Small intestine (tissue), 16 donors: ENCODE measurements at places on chromosomes 6 and 20. TPM values are rescaled to one million over a fixed set of nuclear protein-coding genes. Genes with fewer than 3 reads are reported as not detected.

DNA sequence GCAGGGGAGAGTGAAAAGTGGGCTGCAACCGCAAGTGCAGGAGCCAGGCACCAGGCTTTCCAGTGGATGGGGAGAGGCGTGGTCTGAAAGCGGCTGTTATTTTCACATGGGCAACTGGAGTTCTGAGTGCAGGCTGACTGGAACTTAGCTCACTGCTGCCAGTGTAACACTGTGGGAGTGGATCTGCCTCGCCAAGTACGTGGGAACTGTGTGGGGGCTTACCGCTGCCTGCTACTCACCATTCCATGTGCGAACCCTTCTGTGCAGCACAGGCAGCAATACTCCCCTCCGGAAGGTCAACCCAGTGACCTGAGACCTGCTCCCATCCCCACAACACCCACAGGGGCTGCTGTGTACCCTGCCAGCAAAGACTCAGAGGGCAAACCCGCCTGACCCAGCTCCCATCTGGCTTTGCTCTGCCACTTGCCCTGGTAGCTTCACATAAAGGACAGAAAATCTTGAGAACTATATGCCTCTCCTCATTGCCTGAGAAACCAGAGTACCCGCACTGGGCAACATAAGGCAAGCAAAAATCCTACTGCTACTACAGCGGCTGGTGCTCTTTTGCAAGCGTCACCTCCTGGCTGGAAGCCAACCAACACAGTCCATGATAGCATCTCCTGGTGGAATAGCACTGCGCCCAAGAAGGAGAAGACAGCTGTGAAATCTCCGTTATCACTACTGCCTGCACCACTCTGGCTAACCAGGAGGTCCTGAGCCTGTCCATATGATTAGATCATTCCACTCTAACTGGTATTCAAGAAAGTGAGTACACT is 54.4 kb upstream of the SIRPG start:
- no peak for DNase-seq
- H3K27me3 ChIP-seq = no peaks in the 10 kb centered on the region
- no peaks in the 10 kb centered on the region for H3K4me1 ChIP-seq
- no peak overlapping the region for H3K27ac ChIP-seq
- no peaks in the 10 kb centered on the region for H3K36me3 ChIP-seq

HSD17B8 gene
- 30.9 TPM for polyA plus RNA-seq

- no peak for DNase-seq
- no peak overlapping the region for H3K4me3 ChIP-seq
- H3K27me3 ChIP-seq = no peaks in the 10 kb centered on the region
- H3K36me3 ChIP-seq = no peaks in the 10 kb centered on the region
- no peak overlapping the region for H3K27ac ChIP-seq
Observed at GRCh38 chr6:11804135-11804534, 25.5 kb upstream of the ADTRP start.

DNA sequence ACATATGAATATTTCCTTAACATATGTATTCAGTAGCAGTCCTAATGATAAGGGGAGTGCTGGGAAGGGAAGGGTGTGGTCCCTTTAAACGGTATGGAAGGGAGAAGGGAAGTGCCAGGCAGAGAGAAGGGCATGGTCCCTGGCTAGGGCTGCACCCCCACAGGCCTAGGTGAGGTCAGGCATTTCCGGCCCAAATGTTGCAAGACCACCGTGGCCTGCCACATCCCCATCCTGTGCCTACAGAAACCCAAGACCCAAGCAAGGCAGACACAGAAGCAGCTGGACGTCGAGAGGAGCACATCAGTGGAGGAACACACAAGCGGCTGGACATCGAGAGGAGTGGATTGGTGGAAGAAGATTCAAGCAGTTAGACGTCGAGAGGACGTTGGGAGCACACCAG is 5.9 kb downstream of the RRAGD start:
- H3K4me3 ChIP-seq = no peak overlapping the region
- H3K27ac ChIP-seq = no peak overlapping the region
- H3K36me3 ChIP-seq = no peaks in the 10 kb centered on the region
- no peaks in the 10 kb centered on the region for H3K27me3 ChIP-seq

DNA sequence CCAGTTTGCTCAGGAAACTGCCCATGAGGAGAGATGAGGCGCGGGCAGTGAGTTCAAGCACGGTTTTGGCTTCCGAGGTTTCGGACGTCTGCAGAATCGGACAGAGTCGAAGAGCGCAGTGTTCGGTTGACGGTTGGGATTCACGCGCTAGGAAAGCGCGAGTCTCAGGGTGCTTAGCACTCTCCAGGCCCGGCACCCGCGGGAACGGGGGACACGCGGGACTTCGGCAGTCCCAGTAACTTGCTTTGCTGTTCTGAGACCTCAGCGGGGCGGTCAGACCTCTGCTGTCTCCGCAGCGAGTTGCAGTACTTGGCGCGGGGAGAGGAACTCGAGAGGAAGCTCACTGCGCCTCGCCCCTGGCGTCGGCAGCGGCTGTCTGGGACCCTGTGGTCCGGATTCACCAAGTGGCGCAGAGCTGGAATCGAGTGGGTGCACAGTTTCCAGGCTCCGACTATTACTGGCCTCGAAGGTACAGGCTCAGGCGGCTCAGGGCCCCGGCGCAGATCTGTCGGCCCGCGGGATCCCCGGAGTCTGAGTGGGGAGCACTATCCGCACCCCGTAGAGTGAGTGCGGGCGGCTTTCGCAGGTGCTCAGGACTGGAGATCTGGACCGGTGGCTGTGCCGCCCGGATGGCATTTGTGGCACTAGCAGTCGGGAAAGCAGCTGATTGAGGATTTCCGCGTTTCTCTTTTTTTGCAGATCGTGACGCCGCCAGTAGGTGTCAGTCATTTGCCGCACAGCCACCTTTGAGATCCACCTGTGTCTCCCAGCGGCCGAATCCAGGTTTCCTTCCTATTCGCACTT is at the start of gene POM121L2:
POM121L2 (minus strand) TSS at position 128 of the 804 bp plus-strand sequence; CDS start at position 25, 103 bp downstream.
- no peak within 1 kb of the TSS for H3K27ac ChIP-seq
- peak within 1 kb of the TSS; percentile 67 for H3K4me3 ChIP-seq
- DNase-seq = peak; percentile 87
- peaks cover 6% of the 10 kb centered on the region for H3K4me1 ChIP-seq
- peaks cover 22% of the 10 kb centered on the region for H3K27me3 ChIP-seq

C6orf15 gene
- polyA plus RNA-seq = not detected

PSMB9 gene
- 224 TPM for polyA plus RNA-seq

KHDRBS2 gene
- polyA plus RNA-seq = not detected

GNAS gene
- polyA plus RNA-seq = 790 TPM

GRCh38 chr20:11260611-11261010 is 586.8 kb upstream of the JAG1 start:
- no peak overlapping the region for H3K27ac ChIP-seq
- no peaks in the 10 kb centered on the region for H3K27me3 ChIP-seq
- no peak for DNase-seq
- H3K36me3 ChIP-seq = no peaks in the 10 kb centered on the region

IMPG1 gene
- polyA plus RNA-seq = not detected

NDUFAF4 gene
- 35.1 TPM for polyA plus RNA-seq

- peaks cover 1% of the 10 kb centered on the region for H3K27me3 ChIP-seq
- peak within 1 kb of the TSS; percentile 91 for H3K4me3 ChIP-seq
- peaks cover 3% of the 10 kb centered on the region for H3K4me1 ChIP-seq
- peak within 1 kb of the TSS; percentile 99 for H3K27ac ChIP-seq
- H3K36me3 ChIP-seq = no peaks in the 10 kb centered on the region
Observed at GRCh38 chr20:2101057-2101864, at the start of gene STK35. TSS of gene STK35 (plus strand) at chr20:2101827. CDS start at chr20:2101882, 55 bp downstream.

DNA sequence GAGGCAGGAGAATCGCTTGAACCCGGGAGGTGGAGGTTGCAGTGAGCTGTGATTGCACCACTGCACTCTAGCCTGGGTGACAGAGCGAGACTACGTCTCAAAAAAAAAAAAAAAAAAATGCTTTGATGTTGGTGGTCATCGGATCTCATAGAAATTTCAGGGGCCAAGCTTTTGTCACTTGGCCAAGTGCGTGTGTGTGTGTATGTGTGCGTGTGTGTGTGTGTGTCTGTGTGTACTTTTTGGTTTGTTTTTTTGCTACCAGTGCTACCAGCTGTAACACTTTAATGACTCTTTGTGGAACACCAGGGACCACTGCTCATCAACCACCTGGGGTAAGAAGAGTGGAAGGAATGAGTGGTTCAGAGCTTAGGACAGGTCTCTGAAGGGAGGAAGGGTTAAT is 49.7 kb downstream of the TRAF3IP2 start:
- no peaks in the 10 kb centered on the region for H3K27me3 ChIP-seq
- peaks cover 10% of the 10 kb centered on the region for H3K4me1 ChIP-seq
- H3K27ac ChIP-seq = no peak overlapping the region

DNA sequence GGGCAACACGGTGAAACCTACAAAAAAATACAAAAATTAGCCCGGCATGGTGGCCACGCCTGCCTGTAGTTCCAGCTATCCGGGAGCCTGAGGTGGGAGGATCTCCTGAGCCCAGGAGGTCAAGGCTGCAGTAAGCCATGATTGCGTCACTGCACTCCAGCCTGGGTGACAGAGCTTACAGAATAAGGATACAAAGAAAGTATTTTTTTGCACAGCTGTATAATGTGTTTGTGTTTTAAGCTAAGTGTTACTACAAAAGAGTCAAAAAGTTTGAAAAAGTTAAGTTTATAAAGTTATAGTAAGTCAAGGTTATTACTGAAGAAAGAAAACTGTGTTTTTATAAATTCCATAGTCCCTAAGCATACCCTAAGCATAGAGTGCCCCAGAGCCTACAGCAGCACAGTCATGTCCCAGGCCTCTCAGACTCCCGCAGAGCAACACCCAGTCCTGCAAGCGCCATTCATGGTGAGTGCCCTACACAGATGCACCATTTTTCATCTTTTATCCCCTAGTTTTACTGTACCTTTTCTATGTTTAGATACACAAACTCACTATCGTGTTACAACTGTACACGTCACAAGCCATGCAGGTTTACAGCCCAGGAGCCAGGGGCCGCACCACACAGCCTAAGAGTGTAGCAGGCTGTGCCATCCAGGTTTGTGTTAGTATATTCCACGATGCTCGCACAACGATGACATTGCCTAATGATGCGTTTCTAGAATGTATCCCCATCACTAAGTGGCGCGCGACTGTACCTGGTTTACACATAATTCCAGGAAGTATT is 22.4 kb downstream of the TAF4 start:
- no peaks in the 10 kb centered on the region for H3K4me1 ChIP-seq
- no peaks in the 10 kb centered on the region for H3K36me3 ChIP-seq
- H3K4me3 ChIP-seq = no peak overlapping the region
- no peak for DNase-seq

GRCh38 chr20:59055302-59055701 is 12.7 kb upstream of the PRELID3B start:
- no peak overlapping the region for H3K27ac ChIP-seq
- H3K27me3 ChIP-seq = no peaks in the 10 kb centered on the region
- no peak overlapping the region for H3K4me3 ChIP-seq
- DNase-seq = no peak

- H3K4me1 ChIP-seq = no peaks in the 10 kb centered on the region
- no peak overlapping the region for H3K4me3 ChIP-seq
- H3K27me3 ChIP-seq = no peaks in the 10 kb centered on the region
- no peaks in the 10 kb centered on the region for H3K36me3 ChIP-seq
Observed at GRCh38 chr6:18962361-18962905, 575.3 kb downstream of the RNF144B start.

REM1 gene
- polyA plus RNA-seq = not detected

POU5F1 gene
- polyA plus RNA-seq = 8.7 TPM

RBM39 gene
- polyA plus RNA-seq = 195 TPM

BPI gene
- polyA plus RNA-seq = 0.27 TPM

DNA sequence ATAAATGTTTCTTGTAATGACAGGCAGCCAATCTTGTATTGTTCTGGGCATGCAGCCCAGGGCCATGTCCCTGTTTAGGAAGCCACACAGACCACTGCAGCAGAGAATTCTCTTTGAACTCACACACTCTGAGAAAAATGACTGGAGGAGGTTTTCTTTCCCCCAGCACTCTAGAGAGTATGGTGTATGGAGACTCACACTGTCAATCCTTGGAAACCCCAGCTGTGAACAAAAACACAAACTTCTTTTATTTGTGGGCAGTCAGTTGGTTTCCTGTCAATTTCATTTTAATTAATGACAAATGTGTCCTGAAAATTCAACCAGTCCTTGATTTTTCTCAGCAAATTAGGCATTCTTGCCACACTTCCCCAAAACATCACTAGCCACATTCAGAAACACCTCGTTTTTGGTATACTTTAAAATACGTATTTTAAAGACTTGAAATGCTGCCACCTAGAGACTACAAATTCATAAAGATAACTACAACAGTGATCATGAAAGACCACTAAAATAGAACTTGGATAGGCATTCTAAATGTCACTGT is 52.9 kb upstream of the UFL1 start:
- no peak overlapping the region for H3K4me3 ChIP-seq
- no peak overlapping the region for H3K27ac ChIP-seq
- no peaks in the 10 kb centered on the region for H3K4me1 ChIP-seq
- no peaks in the 10 kb centered on the region for H3K36me3 ChIP-seq
- DNase-seq = no peak

DNA sequence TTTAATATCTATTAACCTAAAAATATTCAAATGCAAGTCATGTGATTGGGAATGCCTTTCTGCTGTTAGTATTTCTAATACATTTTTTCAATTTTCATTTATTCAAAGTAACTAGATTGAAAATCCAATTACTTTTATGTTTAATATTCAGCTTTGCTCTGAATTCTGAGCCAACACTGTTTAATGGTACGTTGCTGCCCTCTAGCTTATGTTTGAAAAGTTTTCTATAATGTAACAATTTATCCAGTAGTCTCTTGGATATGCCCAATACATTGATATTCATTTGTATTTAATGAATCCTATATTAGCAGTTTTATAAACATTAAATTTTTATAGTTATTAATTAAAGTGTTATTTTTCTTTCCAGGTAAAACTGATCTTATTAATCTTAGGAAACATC is 47.4 kb downstream of the LGSN start:
- H3K4me1 ChIP-seq = no peaks in the 10 kb centered on the region
- H3K36me3 ChIP-seq = no peaks in the 10 kb centered on the region
- H3K27me3 ChIP-seq = no peaks in the 10 kb centered on the region
- no peak overlapping the region for H3K27ac ChIP-seq

CDK19 gene
- polyA plus RNA-seq = 17.4 TPM
